Right cardiac atrium (tissue), 5 donors: ENCODE measurements at places on chromosomes 11 and 22. TPM values are rescaled to one million over a fixed set of nuclear protein-coding genes. Genes with fewer than 3 reads are reported as not detected.

DNA sequence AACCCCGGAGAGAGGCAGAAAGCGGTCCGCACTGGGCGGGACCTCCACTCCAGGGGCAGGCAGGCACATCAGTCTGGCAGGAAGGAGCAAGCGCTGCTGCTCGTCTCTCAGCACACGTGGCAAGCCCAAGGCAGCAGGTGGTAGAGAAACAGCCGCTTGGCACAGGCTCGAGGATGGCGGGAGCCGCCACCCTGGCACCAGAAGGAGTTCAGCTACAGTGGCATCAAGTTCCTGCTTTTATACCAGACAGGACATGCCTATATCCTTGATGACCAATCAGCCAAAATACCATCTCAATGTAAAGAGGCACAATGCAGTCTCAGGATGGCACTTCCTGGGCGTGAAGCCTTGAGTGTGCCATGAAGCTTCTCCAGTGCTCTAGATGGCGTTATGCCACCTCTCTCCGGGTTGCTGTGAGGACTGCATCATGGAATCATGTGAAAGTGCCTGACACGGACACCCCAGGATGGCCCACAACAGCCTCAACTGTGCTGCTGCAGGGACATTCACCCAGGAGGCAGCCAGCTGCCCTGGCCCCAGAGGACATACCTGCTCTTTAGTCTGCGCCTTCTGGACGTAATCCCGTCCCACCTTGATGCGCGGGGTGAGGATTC lies 64.8 kb downstream of the APOL1 start:
- DNase-seq = no peak

DNA sequence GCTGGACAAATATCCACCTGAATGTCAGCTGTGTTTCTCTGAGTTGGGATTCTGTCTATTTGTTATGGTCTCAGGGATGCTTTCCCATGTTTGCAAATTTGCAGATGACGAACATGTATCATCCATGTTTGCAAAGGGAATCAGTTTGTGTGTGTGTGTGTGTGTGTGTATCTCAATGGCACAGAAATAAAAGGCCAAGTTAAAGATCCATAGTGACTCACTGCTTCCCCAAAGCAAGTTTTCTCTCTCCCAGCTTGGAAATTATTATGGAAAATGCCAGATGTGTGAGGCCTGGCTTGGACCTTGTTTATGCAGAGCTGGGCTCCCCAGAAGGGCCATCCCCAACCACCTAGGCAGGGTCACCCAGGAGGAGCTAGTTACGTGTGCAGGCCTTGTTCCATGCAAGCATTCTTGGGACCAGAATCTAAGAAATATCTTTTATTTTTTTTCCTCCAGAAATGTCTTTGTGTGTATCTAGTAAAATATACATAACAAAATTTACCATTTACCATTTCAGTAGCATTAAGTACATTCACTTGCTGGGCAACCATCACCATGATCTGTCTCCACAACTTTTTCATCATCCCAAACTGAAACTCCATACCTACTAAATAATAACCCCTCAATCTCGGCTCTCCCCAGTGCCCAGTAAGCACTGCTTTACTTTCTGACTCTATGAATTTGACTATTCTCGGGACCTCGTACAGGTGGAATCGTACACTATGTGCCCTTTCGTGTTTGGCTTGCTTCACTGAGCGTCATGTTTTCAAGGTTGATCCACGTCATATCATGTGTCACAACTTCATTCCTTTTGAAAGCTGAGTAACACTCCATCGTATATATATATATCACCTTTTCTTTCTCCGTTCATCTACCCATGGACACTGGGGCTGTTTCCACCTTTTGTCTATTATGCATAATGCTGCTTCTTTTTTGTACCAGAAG lies 56.6 kb upstream of the WNT7B start:
- no peak for DNase-seq

- no peak for DNase-seq
Observed at GRCh38 chr22:33274214-33275072, 216.3 kb upstream of the SYN3 start.

- DNase-seq = no peak
Observed at GRCh38 chr11:78038697-78039313, 15.7 kb upstream of the KCTD14 start.

DNA sequence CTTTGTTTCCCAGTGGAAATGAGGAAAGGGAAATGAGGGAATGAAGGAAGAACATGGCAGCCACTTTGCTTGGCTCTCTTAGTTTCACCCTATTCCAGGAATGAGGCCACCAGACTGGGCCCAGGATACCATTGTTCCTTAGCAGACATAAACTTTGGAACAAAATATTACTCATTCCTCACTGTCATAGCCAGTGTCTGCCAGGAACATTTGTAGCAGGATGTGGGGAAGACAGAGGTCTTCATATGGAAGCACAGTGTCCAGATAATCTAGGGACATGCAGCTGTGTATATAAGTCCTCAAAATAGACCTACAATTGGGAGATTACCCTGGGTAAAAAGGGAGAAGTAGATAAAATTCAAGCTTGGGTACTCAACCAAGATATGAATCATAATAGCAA lies 15.2 kb upstream of the FUT4 start:
- no peak for DNase-seq

- DNase-seq = no peak
Observed at GRCh38 chr11:129285402-129285786, 90.3 kb upstream of the BARX2 start.

GRCh38 chr11:109033627-109034338 lies 368.9 kb downstream of the DDX10 start:
- DNase-seq = no peak

- no peak for DNase-seq
Observed at GRCh38 chr11:9263840-9264315, 1.3 kb downstream of the DENND5A start.

DNA sequence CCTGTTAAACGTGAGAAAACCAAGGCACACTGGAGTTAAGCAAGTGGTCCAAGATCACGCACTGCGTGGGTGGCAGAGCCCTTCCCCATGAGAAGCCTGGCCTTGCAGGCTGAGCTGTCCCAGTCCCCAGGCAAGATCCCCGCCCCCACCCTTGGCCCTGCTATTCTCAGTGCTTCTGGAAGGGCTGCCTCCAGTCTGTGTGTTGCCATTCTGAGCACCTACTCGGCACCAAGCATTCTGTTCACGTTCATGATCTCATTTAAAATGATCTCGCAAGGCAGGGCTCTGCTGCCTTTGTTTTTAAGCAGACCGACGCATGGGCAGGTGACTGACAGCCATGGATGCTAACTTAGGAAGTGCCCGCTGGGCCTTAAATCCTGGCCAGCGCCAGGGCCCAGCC lies 62.8 kb downstream of the PHF21B start:
- no peak for DNase-seq

DNA sequence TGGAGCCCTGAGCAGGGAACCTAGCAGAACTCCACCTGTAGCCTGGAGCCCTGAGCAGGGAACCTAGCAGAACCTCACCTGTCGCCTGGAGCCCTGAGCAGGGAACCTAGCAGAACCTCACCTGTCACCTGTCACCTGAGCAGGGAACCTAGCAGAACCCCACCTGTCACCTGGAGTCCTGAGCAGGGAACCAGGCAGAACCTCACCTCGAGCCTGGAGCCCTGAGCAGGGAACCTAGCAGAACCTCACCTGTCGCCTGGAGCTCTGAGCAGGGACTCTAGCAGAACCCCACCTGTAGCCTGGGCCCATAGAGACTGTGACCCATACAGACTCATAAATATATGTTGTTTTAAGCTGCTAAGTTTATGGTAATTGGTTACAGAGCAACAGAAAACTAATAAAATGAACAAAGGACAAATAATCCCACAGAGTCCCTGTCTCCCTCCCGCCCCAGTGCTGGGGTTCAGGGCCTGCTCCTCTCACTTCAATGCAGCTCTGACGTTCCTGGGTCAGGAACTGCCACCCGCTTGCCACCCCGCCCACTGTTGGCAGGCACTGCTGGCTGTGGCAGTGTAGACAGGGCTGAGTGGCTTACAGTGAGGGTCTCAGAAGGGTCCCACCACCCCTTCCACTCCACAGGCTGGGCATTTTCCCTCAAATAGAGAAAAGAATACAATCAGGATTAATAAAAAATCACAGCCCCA lies 259.1 kb downstream of the TBC1D22A start:
- DNase-seq = no peak

- no peak for DNase-seq
Observed at GRCh38 chr11:133842730-133843129, 2.6 kb downstream of the SPATA19 start.

DNA sequence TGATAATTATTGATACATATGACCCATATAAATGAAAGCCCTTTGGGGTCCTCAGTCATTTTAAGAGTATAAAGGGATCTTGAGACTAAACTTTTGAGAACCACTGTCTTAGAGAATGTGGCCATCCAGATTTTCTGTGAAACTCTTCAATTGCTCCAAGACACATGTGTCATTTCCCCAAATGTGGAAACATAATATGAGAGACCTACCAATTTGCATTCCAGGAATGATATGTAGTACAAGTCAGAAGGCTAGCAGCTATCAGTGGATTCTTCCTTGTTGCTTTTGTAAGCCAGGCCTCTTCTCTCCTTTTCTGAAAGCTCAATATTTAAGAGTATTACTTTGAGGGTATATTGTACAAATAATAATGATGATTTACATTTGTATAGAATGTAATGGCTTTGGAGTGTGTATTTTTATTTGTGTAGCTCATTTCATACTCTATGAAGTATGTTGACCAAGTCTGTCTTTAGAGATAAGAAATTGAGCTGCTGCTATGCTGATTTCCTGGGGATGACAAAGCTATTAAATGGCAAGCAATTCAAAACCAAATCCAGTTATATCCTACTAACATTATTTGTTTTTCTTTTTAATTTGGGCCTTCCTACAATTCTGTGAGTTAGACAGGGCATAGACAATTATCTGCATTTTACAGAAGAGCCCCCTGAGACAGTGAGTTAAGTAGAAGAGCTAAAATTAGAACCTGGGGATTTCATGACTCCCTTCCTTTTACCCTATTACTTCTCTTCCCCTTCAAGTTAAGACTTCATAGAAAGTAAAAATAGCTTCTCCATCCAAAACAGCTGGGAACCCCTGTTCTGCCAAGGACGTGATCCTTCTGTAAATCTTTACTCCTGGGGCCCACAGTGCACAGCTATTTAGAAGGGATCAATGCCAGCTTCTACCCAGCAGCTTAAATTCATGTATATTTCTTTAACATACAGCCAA lies 131.9 kb downstream of the WNT11 start:
- no peak for DNase-seq

- peak; percentile 91 for DNase-seq
Observed at GRCh38 chr11:66607126-66607834, 9.2 kb upstream of the RBM14 start.

- DNase-seq = no peak
Observed at GRCh38 chr22:36374603-36375024, 13.2 kb downstream of the MYH9 start.

Gene LRRC75B
- polyA plus RNA-seq = 6.1 TPM

Gene MMP13
- not detected for polyA plus RNA-seq

Gene MYBPC3
- polyA plus RNA-seq = 1,009 TPM

Gene THY1
- polyA plus RNA-seq = 4.3 TPM

Gene GP1BB
- 29.5 TPM for polyA plus RNA-seq
